CD4-positive, alpha-beta T cell (primary cell): ENCODE measurements at places on chromosomes 2 and 18.

GRCh38 chr2:239329972-239330572 lies 70.7 kb downstream of the HDAC4 start:
- H3K4me1 ChIP-seq = peaks cover 54% of the 10 kb centered on the region
- no peak overlapping the region for H3K27ac ChIP-seq
- DNase-seq = no peak
- H3K27me3 ChIP-seq = no peaks in the 10 kb centered on the region
- no peak overlapping the region for H3K4me3 ChIP-seq
- H3K36me3 ChIP-seq = no peaks in the 10 kb centered on the region

DNA sequence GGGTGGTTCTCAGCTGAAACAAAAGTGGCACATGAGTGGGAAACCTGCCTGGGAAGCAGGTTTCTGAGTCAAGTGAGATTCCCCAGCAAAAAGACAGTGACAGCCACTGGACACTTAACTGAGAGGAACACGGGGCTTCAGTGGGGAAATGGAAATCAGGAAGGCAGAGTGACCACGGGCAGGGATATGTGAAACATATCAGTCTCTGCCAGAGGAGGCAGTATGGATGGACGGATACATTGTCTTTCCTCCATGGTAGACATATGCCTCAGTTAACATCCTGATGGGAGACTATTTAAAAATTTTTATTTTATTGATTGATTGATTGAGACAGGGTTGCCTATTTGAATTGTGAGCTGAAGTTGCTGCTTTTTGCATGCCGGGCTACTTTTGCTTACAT lies 292.1 kb downstream of the NBAS start:
- no peaks in the 10 kb centered on the region for H3K4me1 ChIP-seq
- no peaks in the 10 kb centered on the region for H3K27me3 ChIP-seq
- DNase-seq = no peak
- no peak overlapping the region for H3K4me3 ChIP-seq
- peaks cover 26% of the 10 kb centered on the region for H3K36me3 ChIP-seq

GRCh38 chr18:5207471-5208150 lies 10.6 kb upstream of the AKAIN1 start:
- H3K27ac ChIP-seq = no peak overlapping the region
- no peak for DNase-seq
- no peaks in the 10 kb centered on the region for H3K27me3 ChIP-seq
- no peak overlapping the region for H3K4me3 ChIP-seq

DNA sequence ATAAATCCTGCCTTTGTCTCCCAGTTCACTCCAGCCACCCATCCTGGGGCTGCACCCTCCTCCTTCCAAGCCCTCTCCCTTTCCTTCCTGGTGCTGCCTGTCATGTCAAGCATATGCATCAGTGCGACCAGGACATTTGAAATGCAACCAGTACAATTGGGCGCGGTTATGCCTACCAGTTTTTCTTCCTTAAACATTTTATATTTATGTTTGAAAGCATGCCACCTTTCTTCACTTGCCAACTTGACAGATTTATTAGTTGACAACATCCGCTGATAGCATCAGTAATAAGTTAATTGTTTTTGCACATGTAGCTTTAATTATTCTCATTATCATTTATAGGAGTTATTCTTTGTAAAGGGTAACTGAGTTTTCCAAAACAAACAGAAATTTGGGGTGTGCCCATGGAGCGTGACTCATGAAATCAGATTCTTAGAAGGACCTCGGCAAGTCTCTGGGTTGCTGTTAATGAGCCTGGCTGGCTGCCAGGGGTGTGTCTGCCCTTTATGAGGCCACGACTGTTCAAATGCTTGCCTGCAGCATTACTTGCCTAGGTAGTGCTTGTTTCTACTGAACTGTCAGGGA lies 32.8 kb upstream of the IL1B start:
- no peak overlapping the region for H3K4me3 ChIP-seq
- DNase-seq = peak; percentile 38
- H3K36me3 ChIP-seq = no peaks in the 10 kb centered on the region

- no peak overlapping the region for H3K4me3 ChIP-seq
- DNase-seq = no peak
- H3K27me3 ChIP-seq = peaks cover 2% of the 10 kb centered on the region
- H3K36me3 ChIP-seq = no peaks in the 10 kb centered on the region
Measured at GRCh38 chr2:128596396-128597120, 277.9 kb upstream of the HS6ST1 start.

DNA sequence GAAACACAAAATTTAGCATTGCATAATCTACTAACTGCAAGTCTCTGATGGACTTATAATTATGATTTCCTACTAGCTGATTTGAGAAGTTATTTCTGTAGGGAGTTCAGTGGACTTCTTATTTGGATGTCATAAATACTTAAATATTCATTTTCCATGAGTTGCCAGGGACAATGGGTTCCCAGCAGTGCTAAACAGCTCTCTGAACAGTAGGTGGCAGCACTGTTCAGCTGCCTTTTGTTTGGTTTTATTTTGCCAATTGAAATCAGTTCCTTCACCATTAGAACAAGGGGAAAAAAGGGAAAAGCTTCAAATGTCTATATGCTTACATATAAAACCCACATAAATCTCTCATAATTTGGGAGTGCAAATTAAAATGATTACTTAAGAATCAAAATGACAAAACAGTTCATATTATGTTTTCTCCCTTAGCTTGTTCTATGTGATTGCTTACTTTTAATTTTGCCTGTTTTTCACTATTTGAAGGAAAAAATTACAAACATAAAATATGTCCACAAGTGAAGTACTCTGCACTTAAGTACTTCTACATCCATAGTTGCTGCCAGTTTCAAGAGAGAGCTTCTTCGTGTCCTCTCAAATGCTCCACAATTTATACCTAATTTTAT lies 898.9 kb downstream of the CPS1 start:
- H3K4me1 ChIP-seq = no peaks in the 10 kb centered on the region
- no peaks in the 10 kb centered on the region for H3K27me3 ChIP-seq
- H3K4me3 ChIP-seq = no peak overlapping the region
- no peaks in the 10 kb centered on the region for H3K36me3 ChIP-seq
- no peak for DNase-seq

GRCh38 chr2:100317634-100318033 lies 4.7 kb downstream of the LONRF2 start:
- no peaks in the 10 kb centered on the region for H3K4me1 ChIP-seq
- H3K27ac ChIP-seq = no peak overlapping the region
- H3K36me3 ChIP-seq = no peaks in the 10 kb centered on the region
- H3K4me3 ChIP-seq = no peak overlapping the region
- no peak for DNase-seq

- no peak for DNase-seq
- H3K27ac ChIP-seq = no peak overlapping the region
- no peak overlapping the region for H3K4me3 ChIP-seq
- H3K36me3 ChIP-seq = no peaks in the 10 kb centered on the region
Measured at GRCh38 chr18:59994357-59994756, 94.6 kb downstream of the PMAIP1 start.

DNA sequence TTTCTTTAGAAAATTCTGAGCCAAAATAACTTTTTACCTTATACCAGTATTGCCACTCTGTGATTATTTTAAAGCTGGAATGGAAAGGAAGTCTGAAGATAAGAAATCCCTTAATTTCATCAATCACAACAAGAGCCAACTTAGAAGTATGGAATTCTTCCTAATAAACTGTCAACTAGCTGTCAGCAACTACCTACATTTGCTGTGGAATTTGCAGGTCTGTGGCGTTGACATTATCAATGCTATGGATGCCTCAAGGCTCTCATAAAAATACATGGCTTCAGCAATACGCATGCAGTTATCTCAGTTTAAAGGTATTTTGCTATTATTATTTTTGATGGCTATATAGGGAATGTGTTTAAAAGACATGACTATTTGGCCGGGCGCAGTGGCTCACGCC lies 108.5 kb downstream of the ABCA12 start:
- no peaks in the 10 kb centered on the region for H3K27me3 ChIP-seq
- no peak overlapping the region for H3K27ac ChIP-seq
- no peak for DNase-seq
- H3K36me3 ChIP-seq = no peaks in the 10 kb centered on the region
- H3K4me3 ChIP-seq = no peak overlapping the region
